Activated naive CD8-positive, alpha-beta T cell treated with anti-CD3 and anti-CD28 coated beads, Interleukin-2, amount 50 U/mL, for 24 hours (primary cell): ENCODE measurements at places on chromosomes 3 and 15.

DNA sequence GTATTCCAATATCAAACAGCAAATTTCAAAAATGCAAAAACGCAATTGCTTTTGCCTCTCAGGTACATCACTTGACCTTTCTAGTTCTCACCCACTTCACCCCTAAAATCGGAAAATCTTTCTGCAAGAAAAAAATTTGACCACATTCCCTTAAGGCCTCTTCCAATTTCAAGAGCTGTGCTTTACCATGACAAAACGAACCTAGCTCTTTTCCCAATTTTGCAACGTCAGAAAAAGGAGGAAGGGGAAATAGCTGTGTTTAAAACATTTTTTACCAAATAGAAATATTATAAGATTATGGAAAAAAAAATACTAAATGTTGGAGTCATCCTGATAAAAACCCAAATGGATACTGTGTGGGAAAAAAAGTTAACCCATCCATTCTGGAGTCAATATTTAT is 1.1 kb upstream of the NR2C2 start:
- no peak for DNase-seq

DNA sequence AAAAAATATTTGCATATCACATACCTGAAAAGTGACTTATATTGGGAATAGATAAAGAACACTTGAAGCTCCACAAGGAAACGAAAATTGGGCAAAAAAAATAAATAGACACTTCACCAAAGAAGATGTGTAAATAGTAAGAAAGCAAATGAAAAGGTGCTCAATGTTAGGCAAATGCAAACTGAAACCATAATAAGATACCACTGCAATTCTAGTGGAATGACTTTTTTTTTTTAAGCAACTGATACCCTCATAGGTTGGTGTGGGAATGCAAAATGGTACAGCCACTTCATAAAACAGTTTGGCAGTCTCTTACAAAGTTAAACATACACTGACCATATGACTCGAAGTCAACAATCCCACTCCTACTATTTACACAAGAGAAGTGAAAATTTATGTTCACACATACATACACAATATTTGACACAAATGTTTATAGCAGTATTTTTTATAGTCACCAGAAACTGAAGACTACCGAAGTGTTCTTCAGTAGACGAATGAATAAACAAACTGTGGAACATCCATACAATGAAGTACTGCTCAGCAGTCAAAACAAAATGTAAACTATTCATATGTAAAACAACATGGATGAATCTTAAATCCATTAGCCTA is 176.3 kb downstream of the ZMAT3 start:
- no peak for DNase-seq

- DNase-seq: no peak
Observed at GRCh38 chr15:47801522-47801921, 84.2 kb downstream of the SEMA6D start.

DNA sequence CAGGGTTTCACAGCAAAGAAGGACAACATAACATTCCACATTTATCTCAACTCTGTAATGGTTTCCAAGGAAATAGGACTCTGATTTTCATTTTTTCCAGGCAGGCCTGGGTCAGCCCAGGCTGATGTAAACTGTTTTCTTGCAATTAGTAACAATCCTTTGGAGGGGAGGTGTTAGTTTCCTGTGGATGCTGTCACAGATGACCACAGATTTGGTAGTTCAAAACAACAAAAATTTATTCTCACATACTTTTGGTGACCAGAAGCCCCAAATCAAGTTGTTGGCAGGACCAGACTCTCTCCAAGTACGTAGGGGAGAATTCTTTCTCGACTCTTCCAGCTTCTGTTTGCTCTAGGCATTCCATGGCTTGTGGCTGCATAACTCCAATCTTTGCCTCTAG is 88.0 kb downstream of the EDEM1 start:
- no peak for DNase-seq

DNA sequence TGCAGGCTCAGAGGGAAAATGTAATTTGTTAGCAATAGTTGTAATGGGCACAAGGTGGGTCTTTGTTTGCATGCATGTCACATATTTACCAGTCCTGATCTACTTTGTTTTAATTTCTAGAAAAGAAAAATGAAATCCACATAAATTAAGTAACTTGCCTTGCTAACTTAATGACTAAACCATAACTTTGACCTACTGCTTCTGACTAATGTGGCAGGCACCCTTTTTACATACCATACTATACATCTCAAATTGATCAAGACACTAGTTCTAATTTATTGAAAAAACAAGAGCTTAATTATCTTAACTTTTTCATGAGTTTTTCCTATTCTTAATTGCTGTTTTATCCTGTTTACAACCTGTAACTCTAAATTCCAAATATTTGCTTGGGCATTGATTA is 93.2 kb downstream of the ATP11B start:
- DNase-seq: no peak

DNA sequence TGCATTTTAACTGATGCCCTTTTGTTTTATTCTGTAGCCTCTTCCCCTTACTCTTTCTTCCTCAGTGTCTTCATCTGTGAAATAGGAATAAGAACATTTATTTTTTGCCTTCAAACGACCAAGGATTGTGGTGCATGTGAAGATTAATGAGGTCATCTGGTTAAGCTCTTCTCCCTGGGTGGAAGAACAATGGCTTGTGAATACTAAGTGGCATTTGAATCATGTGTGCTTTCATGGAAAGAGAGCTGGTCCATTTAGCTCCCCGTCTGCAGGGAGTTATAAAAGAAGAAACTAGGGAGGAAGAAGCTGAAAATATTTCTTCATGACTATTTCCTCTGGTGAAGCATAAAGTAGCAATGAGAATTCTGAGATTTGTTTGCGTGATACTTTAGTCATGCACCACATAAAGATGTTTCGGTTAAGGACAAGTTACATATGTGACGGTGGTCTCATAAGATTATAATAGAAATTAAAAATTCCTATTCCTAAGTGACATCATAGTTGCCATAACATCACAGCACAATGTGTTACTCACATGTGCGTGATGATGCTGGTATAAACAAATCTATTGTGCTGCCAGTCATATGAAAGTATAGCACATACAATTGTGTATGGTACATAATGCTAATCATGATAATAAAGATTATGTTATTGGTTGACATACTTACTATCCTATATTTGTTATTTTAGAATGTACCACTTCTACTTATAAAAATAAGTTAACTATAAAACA is 374.3 kb downstream of the RBMS3 start:
- no peak for DNase-seq

DNA sequence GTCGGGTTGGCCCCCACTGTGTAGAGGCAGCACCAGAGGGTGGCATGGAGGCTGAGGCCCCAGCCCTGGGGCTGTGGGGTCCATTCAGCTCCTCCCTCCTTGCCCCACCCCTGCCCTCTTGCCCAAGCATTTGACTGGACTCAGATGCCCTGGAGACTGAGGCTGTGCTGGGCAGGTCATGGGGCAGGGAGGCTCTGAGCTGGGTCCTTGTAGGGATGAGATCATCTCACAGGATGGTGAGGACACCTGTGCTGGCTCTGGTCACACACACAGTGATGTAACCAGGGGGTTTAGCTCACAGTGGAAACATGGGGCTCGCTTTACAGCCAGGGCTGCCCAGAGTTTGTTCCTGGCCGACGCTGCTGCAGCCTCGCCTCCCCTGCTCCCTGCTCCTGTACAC is 17.8 kb downstream of the ALPK3 start:
- no peak for DNase-seq

- DNase-seq: no peak
Observed at GRCh38 chr15:57572468-57572867, 19.2 kb upstream of the MYZAP start.

DNA sequence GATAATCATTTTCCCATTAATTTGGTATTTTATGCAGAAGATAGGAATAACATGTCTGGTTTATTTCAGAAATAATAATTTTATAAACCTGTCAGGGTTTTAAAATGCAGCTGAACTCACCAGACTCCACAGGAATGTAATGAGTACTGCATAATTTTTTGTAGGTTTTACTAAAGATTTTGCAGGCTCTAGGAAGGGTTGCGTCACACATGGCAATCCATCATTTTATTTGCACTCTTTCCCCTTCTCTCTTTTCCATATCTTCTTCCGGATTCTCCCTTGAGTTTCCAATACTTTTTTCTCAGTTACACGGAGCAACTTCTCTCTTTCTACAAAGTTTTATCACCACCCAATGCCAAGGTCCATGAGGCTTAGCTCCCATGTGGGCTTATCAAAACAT is 234.7 kb downstream of the NFKBIZ start:
- DNase-seq: no peak

DNA sequence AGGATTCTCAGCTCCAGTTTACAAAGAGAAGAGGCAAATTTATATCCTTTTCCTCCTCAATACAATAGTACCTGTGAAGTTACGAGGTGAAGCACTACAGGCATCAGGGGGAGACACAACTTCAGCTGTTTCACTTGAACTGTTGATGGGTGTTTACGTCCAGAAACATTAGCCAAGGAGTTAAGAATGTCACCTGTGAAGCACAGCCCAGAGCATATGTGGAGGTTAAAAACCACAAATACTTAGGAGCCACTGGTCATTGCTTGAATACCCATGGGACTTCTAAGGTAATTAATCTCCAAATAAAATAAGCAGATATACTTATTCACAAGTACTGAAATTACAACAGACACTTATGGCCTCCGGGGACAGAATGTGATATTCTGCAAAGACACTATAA is 246.5 kb downstream of the ULK4 start:
- no peak for DNase-seq

GRCh38 chr15:77599357-77599756 is 33.4 kb downstream of the LINGO1 start:
- no peak for DNase-seq

DNA sequence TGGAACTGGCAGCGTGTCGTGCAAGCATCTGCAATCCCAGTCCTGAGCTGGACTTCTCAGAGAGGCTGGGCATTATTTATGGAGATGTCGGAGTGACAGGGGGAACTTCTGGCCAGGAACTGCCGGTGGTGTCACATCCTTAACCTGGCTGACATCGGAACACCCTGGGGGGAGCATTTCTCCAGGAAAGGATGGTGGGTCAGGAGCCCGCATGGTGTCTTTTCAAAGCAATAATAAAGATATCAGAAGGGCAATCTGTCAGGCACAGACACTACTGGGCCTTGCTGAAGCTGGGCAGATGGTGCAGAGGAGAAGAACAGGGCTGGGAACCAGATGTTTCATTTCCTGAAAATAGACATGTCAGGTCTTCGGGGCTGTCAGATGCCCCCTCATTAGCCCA is 133.5 kb downstream of the WNT7A start:
- DNase-seq: no peak

- DNase-seq: peak; percentile 81
Observed at GRCh38 chr3:49839193-49839809, 17.1 kb downstream of the TRAIP start.

DNA sequence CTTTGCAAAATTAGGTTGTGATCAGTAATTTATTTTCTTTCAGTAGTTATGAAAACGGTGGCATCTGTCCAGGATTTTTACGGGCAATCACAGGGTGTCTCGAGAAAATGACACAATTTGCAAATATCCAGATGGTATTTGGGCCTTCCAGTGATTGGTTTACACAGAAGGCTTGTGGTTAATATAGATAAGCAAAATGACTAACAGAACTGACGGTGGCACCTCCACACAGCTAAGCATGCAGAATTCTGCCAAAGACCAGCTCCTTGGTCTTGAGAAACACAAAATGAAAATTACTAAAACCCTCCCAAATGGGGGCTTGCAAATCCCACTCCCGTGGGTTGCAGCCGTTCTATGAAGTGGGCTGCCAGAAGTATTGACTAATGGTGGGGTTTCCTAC is 5.5 kb downstream of the ARHGEF3 start:
- no peak for DNase-seq

DNA sequence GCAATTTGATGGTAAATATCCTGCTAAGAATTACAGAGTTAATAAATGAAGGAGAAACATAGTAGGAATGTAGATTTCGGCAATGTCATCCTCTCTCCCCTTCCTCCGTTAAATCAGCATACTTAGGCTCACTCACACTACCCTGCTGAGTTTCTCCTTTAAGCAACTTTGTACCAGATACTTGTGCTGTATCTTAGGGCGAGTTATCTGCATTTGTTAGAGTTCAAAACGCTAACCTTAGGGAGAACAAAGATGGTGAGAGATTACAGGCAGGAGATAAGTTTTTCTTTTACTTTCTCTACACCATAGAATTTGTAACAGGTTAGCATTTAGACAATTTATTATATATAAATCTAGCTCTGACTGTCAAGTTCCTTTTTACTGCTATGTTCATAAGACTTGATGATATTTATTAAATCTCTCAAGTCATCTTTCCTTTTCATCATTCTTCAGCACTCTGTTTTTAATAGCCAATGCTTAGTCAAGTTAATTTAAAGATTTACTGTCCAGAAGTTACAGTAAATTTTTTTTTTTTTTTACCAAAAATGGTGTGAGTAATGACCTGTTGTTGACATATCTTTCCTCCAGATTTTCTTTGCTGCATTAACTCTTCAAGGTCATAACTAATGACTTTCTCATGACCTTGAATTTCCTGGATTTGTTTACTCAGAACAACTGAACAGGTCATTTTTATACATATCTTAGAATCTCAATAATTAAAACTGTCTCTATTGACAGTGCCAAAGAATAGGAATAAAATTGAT is 22.2 kb downstream of the SUCNR1 start:
- DNase-seq: no peak

DNA sequence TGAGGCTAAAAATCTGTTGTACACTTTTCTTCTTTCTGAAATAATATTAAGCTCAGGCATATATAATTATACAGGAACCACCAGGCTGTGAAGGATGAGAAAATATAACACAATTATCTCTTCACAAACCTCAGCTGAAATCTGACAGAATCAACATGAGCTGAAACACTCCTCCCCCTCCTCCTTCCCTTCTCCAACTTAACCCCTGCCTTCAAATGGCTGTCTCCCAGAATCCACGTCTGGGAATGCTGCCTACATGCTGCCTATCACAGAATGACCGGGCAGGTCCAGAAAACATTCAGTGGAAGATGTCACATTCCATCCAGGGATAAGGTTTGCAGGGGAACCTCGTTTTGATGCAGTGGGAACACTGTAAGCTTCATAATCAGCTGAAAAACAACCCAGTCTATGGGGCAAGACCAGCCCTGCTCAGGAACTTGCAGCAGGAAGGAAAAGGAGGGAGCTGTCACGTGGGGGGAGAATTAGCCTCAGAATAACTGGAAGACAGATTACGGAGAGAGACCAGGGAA is 44.0 kb upstream of the SEMA6D start:
- DNase-seq: no peak

DNA sequence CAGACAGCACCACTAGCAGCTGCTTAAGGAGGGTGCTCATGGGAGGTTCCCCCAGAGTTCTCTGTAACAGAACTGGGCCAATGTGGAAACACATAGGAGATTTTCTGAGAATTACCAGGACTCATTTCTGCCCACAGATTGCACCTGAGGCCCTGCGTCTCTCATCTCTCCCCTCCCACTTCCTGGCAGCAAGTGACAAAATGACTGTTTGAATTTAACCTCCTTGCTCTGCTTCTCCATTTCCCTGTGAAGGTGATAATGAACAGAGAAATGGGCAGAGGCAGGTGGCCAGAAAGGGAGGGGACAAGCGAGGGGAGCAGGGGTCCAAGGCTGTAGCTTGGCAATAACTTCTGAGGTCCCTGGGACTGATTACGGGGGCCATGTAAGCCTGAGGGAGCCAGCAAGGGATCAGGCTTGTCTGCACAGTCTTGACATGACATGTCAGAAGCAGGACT is 8.0 kb downstream of the EPHB1 start:
- DNase-seq: no peak

GRCh38 chr3:10173926-10174435 is 9.3 kb downstream of the IRAK2 start:
- no peak for DNase-seq
